Activated CD8-positive, alpha-beta memory T cell treated with anti-CD3 and anti-CD28 coated beads, Interleukin-2, amount 10 ng/mL, durations not matched to agents 7 days and 5 days (primary cell): ENCODE measurements at places on chromosomes 5 and 9.
A peak's percentile ranks its signal among the peaks of the same experiment; 100 is the strongest.

GRCh38 chr9:124576751-124577150 lies 69.6 kb upstream of the NR5A1 start:
- DNase-seq: no peak

DNA sequence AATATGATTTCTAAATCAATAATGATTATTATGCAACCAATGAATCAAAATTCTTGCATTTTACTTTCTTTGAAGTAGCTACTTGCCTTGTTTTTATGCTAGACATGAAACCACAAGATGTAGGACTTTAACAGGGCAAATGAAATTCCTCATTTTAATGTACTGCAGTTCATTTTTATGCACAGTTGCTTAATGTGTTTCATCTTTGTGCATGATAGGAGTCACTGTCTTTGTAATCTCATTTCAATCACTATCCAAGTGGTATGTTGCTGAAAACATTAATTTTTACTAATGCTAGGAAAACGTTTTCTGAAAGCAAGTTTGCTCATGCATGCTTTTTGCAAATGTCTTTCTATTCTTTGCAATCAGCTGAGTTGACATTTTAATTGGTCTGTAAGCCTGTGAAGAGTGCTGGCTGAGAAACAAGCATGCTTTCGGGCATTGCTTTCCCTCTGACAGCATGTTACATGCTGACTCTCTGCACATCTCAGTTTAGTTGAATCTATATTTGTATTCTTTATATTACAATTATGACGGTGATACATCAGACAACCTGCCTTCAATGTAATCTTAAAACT lies 535.0 kb upstream of the CDH18 start:
- DNase-seq: no peak

GRCh38 chr5:112930082-112930344 lies 8.0 kb upstream of the REEP5 start:
- peak; percentile 46 for DNase-seq

DNA sequence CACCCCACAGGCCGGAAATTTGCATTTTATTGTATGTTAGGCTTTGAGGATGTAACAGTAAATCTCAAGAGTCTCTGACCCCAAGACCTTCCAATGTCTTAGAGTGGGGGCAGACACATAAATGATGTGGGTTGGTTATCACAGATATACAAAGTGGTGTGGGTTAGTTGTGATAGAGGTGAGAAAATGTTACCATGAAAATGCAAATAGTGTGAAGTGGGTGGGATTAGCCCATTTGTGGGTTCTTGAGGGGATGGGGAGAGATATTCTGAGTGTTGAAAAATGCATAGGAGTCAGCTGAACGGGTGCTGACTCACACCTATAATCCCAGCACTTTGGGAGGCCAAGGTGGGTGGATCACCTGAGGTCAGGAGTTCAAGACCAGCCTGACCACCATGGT lies 7.9 kb upstream of the RNF145 start:
- DNase-seq: no peak

DNA sequence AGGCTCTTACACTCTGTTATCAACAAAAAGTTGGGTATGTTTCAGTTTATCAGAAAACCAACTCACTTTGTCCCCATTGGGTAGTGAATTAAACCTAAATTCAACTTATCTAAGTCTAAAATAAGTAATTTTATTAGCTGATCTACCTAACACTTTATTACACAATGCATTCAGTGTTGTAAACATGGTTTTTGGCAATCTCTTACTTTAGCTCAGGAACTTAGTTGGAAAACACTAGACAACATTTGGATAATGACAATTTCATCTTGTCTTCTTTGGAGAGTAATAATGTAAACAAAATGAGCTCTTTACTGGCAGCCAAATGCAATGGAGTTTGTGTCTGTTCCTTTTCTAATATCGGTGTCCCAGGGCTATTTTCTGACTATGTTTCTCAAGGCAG lies 33.0 kb downstream of the FGF10 start:
- no peak for DNase-seq

GRCh38 chr5:93805616-93806379 lies 64.4 kb upstream of the POU5F2 start:
- no peak for DNase-seq

DNA sequence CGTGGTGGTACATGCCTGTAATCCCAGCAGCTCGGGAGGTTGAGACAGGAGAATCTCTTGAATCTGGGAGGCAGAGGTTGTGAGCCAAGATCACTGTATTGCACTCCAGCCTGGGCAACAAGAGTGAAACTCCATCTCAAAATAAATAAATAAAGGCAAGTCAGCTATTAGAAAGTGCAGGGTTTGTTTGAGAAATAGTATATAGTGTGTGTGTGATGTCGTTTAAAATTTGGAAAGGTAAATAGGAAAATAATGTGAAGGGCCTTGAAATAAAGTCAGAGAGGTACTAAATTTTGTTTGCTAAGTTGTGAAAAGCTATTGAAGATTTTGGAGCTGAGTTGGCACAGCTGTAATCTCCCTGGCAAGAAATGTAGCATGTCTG lies 17.8 kb downstream of the ZNF131 start:
- no peak for DNase-seq

- no peak for DNase-seq
Measured at GRCh38 chr5:80554646-80555045, 15.4 kb downstream of the ANKRD34B start.

DNA sequence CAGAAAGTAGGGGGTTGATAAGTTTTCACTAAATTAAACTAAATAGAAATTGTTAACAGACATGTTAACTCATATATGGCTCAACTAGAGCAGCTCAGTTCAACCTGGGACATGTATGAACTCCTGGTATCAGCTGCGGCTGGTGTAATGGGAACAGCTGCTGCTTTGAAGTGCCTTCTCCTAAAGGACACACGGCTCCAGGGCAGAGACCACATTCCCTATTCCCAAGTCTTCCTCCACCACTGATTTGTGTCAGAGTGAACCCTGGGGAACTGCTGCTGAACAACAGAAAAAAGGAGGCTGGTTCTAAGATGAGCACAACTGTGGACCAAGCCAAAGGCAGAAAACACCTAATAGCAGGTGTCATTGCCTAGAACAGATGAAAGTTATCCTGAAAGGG lies 71.1 kb downstream of the MAPKAP1 start:
- DNase-seq: no peak

DNA sequence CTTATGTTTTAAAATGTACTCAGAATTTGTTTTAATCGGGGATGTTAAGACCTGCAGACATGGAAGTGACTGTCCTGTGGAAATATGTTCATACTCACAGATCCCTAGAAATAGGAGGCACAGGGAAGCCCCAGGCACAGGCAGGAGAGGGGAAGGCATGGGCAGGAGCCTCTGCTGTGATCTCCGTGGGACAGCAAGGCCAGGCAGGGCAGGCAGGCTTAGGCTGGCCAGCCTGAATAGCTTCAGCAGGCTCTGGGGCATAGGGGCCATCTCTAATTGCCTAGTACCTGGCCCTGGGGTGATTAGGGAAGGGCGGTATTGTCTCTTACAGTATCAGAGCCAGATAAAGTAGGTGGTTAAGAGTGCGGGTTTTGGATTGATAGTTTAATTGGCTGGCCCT lies 59.8 kb upstream of the PLEKHG4B start:
- DNase-seq: no peak

- peak; percentile 85 for DNase-seq
Measured at GRCh38 chr5:32538031-32538547, 47.3 kb upstream of the SUB1 start.

DNA sequence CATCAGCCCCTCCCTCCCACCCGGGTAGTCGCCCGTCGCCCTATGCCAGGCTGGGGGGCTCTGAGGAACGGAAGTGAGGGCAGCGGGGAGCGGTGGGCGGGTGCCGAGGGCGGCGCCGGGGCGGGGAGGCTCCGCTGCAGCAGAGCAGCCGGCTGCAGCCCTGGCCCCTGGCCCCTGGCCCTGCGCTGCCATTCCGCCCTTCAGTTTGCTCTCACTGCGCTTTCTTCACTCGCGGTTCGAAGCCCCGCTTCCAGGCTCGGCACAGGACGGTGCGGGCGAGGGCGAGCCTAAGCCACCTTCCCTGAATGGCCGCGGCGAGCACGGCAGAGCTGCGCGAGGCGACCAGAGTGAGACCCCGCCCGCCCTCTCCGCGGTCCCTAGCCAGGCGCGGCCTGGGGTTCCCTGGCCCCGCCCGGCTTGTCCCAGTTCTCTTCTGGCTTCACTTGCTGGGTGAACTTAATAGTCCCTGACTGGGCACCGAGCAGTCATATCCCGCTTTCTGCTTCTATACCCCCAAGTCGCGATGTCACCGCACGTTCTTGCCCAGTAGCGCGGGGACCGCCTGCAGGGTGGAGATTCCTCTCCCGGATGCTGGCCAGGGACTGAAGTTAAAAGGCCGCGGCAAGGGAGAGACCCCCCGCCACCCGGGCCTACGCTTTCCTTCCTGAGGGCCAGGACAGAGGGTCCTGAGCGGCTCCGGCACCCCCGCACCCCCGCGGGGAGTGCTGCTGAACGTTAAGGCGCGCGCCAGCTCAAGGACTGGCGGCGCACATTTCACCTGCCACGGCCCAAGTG lies 623 bp upstream of the TRIM36 start:
- DNase-seq: peak; percentile 50
